Neural progenitor cell (in vitro differentiated cells): ENCODE measurements at places on chromosomes 1 and 21.

- DNase-seq = no peak
- no peaks in the 10 kb centered on the region for H3K4me1 ChIP-seq
- no peaks in the 10 kb centered on the region for H3K36me3 ChIP-seq
- H3K27me3 ChIP-seq = no peaks in the 10 kb centered on the region
- no peak overlapping the region for H3K27ac ChIP-seq
- no peak overlapping the region for H3K4me3 ChIP-seq
Observed at GRCh38 chr1:44909901-44910544, 67.0 kb upstream of the PTCH2 start.

DNA sequence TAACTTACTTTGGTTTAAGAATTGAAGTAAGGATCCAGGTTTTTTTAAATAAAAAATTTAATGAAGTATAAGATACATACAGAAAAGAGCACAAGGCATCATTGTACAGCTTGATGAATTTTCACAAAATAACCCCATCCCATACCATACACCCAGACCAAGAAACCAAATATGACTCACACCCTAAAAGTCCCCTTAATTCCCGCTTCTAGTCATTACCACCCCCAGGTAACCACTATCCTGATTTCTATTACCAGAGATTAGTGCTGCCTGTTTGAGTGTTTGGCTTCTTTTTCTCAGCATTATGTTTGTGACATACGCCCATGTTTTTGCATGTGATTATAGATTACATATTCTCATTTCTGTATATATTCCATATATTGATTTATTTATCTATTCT lies 98.5 kb upstream of the HIVEP3 start:
- no peaks in the 10 kb centered on the region for H3K27me3 ChIP-seq
- no peaks in the 10 kb centered on the region for H3K4me1 ChIP-seq
- DNase-seq = no peak

DNA sequence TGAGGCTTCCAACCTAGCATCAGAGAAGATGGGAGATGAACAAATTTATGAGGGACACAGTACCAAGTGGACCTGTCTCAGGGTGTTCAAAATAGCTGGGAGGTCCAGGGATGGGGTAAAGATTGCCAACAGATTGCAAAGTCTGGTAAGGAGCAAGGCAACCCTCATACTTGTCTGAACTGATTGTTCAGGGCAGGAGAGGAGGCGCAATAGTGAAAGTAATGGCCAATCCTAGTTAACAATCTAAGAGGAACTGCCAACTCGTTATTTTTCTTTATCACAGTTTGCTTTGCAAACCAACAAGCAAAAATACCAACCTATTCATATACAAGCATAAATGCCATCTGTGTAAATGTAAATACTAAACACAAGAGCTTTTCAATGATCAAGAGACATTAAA lies 78.4 kb upstream of the S1PR1 start:
- H3K27ac ChIP-seq = no peak overlapping the region
- DNase-seq = no peak
- H3K4me1 ChIP-seq = peaks cover 25% of the 10 kb centered on the region
- no peak overlapping the region for H3K4me3 ChIP-seq
- H3K27me3 ChIP-seq = no peaks in the 10 kb centered on the region
- H3K36me3 ChIP-seq = no peaks in the 10 kb centered on the region

DNA sequence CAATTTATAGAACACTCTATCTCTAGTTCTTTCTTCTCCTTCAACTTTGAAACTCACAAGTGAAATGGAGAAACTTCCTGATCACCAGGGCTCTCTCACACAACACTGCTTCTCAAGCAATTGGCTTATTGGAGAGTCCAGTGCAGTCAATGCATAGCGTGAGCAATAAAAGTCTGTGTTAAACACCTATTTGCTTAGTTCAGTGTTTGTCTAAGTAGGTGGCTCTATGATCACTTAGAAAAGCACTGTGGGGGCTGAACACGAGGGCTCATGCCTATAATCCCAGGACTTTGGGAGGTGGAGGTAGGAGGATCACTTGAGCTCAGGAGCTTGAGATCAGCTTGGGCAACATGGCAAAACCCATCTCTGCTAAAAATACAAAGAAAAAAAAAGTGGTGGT lies 12.2 kb downstream of the CTSS start:
- H3K4me1 ChIP-seq = no peaks in the 10 kb centered on the region
- no peaks in the 10 kb centered on the region for H3K36me3 ChIP-seq
- no peak overlapping the region for H3K27ac ChIP-seq
- H3K27me3 ChIP-seq = no peaks in the 10 kb centered on the region

- H3K36me3 ChIP-seq = no peaks in the 10 kb centered on the region
- peak; percentile 45 for DNase-seq
- no peak overlapping the region for H3K27ac ChIP-seq
- no peak overlapping the region for H3K4me3 ChIP-seq
- H3K4me1 ChIP-seq = peaks cover 46% of the 10 kb centered on the region
Observed at GRCh38 chr1:3350506-3351261, 103.8 kb upstream of the ARHGEF16 start.

GRCh38 chr1:153790966-153791647 lies 15.9 kb downstream of the SLC27A3 start:
- no peaks in the 10 kb centered on the region for H3K27me3 ChIP-seq
- H3K27ac ChIP-seq = no peak overlapping the region
- H3K4me3 ChIP-seq = no peak overlapping the region
- H3K4me1 ChIP-seq = peaks cover 33% of the 10 kb centered on the region

GRCh38 chr1:201584471-201585092 lies 45.7 kb downstream of the NAV1 start:
- peaks cover 20% of the 10 kb centered on the region for H3K4me1 ChIP-seq
- DNase-seq = no peak
- H3K27me3 ChIP-seq = no peaks in the 10 kb centered on the region
- no peaks in the 10 kb centered on the region for H3K36me3 ChIP-seq
- H3K27ac ChIP-seq = no peak overlapping the region

GRCh38 chr1:85058311-85058710 lies 10.0 kb upstream of the MCOLN3 start:
- no peak overlapping the region for H3K27ac ChIP-seq
- peaks cover 19% of the 10 kb centered on the region for H3K27me3 ChIP-seq
- no peaks in the 10 kb centered on the region for H3K4me1 ChIP-seq
- no peak overlapping the region for H3K4me3 ChIP-seq

DNA sequence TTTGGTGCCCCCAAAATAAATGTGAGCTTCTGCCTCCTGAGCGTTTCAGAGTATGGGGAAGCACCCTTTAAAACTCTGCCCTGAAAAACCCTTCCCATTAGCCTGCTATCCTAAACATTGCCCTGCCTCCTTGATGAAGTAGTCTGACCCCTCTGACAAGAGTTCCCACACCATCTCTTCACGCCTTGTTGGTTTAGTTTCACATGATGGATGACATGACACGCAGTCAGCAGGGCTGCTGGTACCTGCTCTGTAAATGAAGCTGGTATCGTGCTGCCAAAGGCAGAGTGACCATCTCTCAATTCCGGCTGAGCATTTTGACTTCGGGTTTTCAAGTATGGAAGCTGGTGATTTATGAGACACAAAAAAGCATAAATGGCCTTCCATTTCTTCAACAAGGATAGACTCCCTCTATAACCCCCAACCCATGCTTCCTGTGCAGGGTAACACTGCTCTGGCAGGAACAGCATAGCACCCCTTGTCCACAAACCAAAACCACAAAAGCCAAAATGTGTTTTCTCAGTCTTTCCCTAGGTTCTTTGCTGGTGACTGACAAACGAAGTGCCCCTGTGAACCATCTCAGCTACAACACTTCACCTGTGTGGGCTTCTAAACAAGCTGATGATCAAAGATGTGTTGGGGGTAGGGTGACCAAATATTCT lies 444.6 kb downstream of the NUF2 start:
- H3K4me3 ChIP-seq = no peak overlapping the region
- no peak overlapping the region for H3K27ac ChIP-seq
- H3K4me1 ChIP-seq = no peaks in the 10 kb centered on the region
- no peak for DNase-seq
- no peaks in the 10 kb centered on the region for H3K36me3 ChIP-seq
- no peaks in the 10 kb centered on the region for H3K27me3 ChIP-seq

- H3K27me3 ChIP-seq = no peaks in the 10 kb centered on the region
- peak; percentile 19 for DNase-seq
- H3K4me1 ChIP-seq = peaks cover 28% of the 10 kb centered on the region
- H3K27ac ChIP-seq = no peak within 1 kb of the TSS
Observed at GRCh38 chr1:99645699-99646531, at the start of gene PALMD. Gene PALMD, plus strand, starts transcription at chr1:99646113. Its CDS starts 205 bp downstream, at chr1:99646318.

DNA sequence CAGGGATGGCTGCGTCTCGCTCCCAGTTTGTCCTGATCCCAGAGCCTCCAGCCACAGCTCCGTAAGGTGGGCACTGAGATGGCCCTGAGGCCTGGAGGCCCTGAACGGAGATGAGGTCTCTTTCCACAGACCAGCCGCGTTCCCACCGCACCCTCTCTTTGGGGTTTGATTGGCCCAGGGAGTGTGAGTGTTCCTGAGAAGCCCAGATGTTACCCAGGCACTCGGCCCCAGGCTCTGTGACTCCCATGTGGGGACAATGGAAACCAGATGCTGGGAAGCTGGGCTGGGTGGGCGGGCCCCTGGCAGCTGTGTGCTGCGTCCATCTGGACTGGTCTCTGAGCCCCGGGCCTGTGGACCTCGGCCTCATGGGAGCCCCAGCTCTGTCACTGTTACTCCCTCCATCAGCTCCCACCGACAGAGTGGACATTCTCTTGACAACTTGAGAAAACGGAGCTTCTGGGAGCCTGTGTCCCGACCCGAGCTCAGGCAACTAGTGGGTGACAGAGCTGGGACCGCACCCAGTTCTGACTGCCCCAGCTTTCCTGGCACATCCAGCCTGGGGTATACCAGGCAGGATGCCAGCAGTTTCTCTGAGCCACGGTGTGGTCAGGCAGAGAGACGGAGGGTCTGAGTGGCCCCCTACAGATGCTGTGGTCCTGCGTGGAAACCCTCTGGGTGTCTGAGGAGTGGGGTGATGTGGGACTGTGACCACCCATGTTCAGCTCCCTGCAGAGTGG lies 9.8 kb upstream of the COL6A1 start:
- no peak overlapping the region for H3K27ac ChIP-seq
- DNase-seq = no peak
- H3K4me3 ChIP-seq = no peak overlapping the region
- H3K27me3 ChIP-seq = peaks cover 61% of the 10 kb centered on the region

DNA sequence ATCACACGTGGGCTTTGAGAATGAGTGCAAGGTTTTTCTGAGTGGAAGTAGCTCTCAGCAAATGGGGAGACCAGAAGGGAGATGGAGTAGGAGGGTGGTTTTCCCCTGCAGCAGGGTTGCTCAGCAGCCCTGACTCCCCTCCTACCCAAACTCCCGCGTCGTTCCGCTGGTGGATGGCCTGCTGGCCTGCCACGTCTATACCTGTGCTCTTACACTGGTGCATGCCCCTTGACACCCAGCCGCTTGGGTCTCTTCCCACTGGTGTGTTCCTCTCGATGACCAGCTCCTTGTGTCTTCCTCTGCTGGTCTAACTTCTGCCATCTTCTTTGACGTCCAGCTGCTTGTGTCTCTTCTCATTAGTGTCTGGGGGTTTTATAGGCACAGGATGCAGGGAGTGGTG lies 1797.9 kb downstream of the NCAM2 start:
- H3K4me1 ChIP-seq = no peaks in the 10 kb centered on the region
- no peaks in the 10 kb centered on the region for H3K27me3 ChIP-seq

DNA sequence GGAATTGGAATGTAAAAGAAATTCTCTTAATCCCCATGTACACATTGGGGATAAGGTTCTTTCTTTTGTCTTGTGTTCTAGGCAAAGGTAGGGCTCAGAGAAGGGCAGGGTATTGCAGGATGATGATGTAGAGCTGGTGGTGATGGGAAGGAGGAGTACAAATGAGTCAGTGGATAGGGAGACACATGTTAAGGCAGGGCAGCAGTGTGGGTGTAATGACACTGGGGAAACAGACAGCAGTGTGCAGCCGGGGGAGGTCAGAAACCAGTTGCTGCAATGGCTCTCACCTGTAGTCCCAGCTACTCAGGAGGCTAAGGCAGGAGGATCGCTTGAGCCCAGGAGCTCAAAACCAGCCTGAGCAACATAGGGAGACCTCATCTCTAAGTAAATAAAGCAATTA lies 5.1 kb downstream of the NLRP3 start:
- H3K4me3 ChIP-seq = no peak overlapping the region
- H3K4me1 ChIP-seq = no peaks in the 10 kb centered on the region
- no peaks in the 10 kb centered on the region for H3K36me3 ChIP-seq
- no peak for DNase-seq
- H3K27me3 ChIP-seq = no peaks in the 10 kb centered on the region

DNA sequence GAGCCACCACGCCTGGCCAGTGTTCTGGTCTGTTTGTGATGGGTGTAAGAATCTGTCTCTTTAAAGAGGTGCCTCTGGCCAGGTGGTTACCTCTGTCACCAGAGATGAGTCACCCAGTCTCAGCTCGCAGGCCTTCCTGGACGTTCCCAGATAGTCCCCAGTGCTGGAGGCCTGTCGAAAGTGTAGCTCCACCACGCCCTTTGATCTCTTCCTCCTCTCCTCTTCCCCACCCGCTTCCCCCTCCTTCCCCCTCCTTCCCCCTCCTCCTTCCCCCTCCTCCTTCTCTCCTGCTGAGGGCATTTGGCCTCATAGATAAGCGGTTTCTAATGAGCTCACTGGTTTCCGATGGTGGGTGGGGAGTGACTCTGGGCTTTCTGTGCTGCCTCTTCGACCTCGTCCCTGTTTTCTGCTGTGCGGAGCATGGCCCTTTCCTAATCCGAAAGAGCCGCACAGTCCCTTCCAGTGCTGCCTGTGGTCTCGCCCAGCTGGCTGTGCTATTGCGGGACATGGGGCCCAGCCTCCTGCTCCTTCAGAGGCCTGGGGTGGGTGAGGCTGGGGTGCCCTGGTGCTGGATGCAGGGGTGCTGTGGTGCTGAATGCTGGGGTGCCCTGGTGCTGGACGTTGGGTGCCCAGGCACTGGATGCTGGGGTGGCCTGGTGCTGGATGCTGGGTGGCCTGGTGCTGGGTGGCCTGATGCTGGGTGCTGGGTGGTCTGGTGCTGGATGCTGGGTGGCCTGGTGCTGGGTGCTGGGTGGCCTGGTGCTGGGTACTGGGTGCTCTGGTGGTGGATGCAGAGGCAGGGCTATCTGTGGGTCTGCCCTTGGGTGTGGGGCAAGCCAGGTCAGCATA lies 19.2 kb downstream of the AGPAT3 start:
- H3K4me3 ChIP-seq = no peak overlapping the region
- no peaks in the 10 kb centered on the region for H3K36me3 ChIP-seq
- H3K27me3 ChIP-seq = no peaks in the 10 kb centered on the region
- peak; percentile 65 for DNase-seq

DNA sequence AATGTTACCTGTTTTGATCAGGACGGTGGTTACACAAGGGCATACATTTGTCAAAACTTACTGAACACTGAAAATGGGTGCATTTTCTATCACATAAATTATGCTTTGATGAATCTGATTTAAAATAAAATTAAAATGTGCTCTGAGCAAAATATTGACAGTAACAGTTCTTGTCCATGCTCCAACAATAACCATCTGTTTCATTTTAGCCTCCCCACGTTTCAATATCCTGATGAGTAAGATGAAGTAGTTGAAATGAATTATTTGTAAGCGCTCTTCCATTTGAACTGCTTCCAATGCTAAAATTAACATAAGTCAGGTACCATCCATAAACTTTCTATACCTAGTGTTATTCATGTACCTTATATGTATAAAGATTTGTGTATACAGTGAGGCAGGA lies 365.4 kb downstream of the LTN1 start:
- no peaks in the 10 kb centered on the region for H3K27me3 ChIP-seq
- H3K4me1 ChIP-seq = no peaks in the 10 kb centered on the region
- no peak overlapping the region for H3K27ac ChIP-seq
- no peak for DNase-seq
- no peak overlapping the region for H3K4me3 ChIP-seq
- H3K36me3 ChIP-seq = no peaks in the 10 kb centered on the region
